ENCODE measurements at places on chromosomes 5 and 9.

DNA sequence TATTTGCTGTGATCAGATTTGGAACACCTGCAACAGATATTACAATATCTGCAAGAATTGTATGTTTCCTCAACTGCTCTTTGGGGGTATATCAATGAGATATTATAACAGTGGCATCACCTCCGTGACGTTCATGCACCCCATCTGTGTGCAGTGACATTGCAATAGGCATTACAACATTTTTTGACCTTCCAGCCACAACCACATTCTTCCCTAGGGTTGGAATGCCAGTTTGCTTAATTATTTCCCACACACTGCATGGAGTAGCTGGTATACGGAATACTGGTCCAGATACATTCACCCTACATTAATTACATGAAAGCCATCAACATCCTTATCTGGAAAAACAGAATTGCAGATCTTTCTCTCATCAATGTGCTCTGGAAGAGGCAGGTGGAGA is 42.3 kb downstream of the FBXO4 start:
- no peak for DNase-seq

- DNase-seq, result no peak
Measured at GRCh38 chr5:16723821-16724220, 107.0 kb upstream of the RETREG1 start.

DNA sequence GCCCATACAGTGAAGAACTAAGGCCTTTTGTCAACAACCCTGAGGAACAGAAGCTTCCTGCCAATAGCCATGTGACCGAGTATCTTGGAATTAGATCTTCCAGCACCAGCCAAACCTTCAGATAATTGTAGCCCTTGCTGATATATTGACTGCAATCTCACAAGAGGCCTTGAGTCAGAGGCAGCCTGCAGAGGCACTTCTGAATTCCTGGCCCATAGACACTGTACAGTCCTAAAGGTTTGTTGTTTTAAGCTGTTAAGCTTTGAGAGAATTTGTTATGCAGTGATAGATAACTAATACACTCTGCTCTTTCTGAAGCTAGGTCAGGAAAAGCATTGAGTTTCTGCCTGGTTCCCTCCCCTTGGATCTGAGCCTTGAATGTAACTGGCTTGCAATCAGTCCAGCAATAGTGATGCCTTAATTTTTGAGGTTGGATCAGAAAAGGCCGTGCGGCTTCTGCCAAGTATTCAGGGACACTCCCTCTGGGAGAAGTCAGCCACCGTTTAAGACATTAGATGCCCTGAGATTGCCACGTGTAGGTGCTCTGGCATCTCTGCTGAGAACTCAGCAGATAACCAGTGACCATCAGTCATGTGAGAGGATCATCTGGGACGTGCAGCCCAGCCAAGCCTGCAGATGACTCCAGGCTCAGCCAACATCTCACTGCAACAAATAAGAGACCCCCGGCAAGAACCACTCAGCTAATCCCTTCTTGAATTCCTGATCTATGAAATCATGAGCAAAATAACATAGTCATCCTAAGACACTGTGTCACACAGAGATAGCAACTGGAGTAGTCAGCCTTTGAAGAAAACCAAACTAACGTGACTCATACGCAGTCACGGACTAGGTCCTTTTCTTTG is 126.8 kb upstream of the STC2 start:
- DNase-seq, result no peak

- no peak for DNase-seq
Measured at GRCh38 chr9:6658628-6659353, 13.3 kb upstream of the GLDC start.

- DNase-seq, result no peak
Measured at GRCh38 chr5:15592728-15593127, 92.7 kb downstream of the FBXL7 start.

GRCh38 chr5:143717400-143717799 is 94.6 kb upstream of the HMHB1 start:
- DNase-seq, result no peak

DNA sequence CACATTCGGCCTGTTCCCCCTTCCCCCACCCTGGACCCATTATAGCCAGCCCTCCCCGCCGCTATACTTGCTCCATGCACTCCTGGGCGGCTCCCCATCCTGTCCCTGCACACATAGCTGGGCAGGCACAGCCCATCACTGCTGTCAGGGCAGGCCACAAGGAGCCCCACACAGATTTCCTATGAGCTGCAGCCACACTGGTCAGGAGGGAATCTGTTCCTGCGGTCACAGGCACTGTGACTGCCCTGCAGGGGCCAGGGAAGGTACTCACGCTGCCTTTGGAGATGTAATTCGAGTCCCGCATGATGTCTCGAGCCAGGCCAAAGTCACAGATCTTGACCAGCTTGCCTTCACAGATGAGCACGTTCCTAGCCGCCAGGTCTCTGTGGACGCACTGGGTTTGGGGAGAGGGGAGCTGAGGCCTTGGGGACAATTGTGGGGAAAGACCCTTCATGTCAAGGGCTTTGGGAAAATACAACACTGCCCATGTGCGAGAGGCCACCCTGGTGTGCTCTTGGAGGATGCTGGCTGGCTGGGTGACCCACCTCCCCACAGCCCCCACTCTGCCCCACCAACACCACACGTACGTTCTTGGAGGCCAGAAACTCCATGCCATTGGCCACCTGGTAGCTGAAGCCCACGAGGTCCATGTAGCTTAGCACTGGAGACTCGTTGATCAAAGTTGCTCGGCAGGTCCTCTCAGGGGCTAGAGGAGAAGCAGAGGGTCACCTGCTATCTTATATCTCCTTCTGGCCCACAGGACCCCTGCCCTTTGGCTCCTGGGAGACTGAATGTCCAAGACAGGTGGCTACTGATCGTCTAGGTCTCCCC is 34.5 kb upstream of the CSF1R start:
- peak; percentile 50 for DNase-seq

DNA sequence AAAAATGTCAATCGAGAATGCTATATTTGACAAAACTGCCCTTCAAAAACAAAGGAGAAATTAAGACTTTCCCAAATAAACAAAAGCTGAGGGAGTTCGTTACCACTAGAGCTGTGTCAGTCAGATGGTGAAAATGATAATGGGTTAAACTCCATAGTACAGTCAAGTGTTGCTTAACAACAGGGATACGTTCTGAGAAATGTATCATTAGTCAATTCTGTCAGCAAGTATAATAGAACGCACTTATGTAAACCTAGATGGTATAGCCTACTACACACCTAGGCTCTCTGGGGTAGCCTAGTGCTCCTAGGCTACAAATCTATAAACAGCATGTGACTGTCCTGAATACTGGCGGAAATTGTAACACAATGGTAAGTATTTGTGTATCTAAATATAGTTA is 138.7 kb downstream of the DRD1 start:
- DNase-seq, result no peak

DNA sequence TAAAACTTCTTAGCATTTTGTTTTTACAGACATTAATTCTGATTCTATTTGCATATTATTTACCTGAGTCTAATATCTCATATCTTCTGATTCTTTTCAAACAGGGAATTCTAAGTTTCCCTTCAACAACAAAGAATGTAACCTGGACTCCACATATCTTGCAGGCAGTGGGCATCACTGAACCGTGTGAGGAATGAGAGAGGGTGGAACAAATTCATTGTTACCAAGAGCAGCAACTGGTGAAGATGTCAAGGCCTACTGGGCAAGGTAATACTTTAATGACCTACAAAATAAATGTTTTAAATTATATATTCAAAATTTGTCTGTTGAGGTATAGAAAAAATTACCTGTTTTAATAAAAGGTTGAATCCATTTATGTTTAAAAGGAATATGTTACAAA is 455.3 kb upstream of the TUSC1 start:
- no peak for DNase-seq
